ENCODE measurements at places on chromosomes 1 and 21. TPM values are rescaled to one million over a fixed set of nuclear protein-coding genes. Genes with fewer than 3 reads are reported as not detected.
A peak's percentile ranks its signal among the peaks of the same experiment; 100 is the strongest.

GREM2 gene
- 0.74 TPM for total RNA-seq

LRRC38 gene
- not detected for total RNA-seq

VASH2 gene
- total RNA-seq, result 1.6 TPM

MSH4 gene
- total RNA-seq, result 0.65 TPM

LAPTM5 gene
- 544 TPM for total RNA-seq

DNA sequence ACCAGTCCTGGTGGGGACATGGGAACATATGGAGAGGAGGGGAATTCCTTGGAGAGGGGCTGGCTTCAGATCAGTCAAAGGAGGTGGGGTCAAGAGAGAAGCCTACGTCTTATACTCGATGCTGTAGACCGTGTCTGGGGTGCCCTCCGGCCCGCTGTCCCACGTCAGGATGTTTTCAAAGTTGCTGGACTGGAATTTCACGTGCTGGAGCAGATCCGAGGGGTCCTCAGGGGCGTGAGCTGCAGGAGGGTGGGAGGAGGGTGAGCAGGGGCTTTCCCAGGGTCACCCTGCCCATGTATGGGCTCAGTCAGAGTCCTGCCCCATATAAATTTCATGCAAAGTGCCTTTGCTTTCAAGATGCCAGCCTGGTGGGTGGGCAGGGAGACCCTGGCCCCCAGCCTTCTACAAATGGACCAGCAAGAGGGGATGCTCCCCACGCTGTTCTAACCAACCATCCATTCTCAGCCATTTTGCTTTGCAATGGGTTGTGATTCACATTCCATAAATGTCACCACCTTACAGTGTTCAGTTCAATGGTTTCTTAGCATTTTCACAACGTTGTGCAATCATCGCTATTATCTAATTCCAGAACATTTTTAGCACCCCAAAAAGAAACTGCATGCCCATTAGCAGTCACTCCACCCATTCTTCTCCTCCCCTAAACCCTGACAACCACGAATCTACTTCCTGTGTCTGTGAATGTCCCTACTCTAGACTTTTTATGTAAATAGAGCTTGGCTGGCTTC, 4.3 kb downstream of the IL22RA1 start:
- no peak for DNase-seq

- DNase-seq, result peak; percentile 87
Observed at GRCh38 chr1:210292231-210292871, 36.4 kb upstream of the HHAT start.

DNA sequence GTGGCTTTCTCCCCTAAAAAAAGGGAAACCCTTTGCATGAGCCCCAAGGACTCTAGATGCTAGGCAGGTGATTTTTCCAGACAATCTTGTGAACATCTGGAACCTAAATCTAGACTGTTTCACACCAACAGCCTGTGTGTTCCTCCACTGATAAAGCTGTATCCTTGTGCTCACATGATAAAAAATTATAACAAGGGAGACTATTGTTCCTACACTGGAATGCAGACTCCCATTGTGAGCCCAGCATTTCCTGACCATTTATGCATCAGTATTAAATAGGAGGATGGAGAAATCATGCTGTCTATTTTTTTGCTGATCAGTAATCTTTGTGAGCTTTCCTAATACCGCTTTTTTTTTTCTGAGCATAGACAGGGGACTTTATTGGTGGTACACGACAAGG, 52.5 kb downstream of the ZNF697 start:
- DNase-seq, result no peak

- DNase-seq, result no peak
Observed at GRCh38 chr1:179178183-179178582, 51.3 kb downstream of the ABL2 start.

DNA sequence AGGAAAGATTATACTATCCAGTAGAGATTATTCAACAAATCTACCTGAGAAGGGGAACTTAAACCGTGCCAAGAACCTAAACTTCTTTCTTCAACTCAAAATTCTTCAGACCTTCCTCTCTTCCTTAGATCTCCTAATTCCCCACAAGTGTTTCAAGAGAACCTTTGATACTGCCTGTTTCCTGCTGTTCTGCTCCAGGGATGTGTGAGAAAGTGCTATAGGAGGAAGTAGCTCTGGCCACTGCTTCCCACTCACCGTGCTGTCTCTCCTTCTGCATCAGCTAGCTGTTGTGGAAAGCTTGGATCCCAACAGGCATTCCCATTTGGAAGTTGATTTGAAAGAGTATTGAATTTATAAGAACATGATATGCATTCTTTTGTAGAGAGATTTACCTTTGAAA, 4.5 kb upstream of the NOS1AP start:
- DNase-seq, result no peak

GRCh38 chr1:47720111-47720510, 277.1 kb downstream of the TRABD2B start:
- DNase-seq, result no peak

- DNase-seq, result no peak
Observed at GRCh38 chr1:232459826-232460225, 170.1 kb downstream of the SIPA1L2 start.

DNA sequence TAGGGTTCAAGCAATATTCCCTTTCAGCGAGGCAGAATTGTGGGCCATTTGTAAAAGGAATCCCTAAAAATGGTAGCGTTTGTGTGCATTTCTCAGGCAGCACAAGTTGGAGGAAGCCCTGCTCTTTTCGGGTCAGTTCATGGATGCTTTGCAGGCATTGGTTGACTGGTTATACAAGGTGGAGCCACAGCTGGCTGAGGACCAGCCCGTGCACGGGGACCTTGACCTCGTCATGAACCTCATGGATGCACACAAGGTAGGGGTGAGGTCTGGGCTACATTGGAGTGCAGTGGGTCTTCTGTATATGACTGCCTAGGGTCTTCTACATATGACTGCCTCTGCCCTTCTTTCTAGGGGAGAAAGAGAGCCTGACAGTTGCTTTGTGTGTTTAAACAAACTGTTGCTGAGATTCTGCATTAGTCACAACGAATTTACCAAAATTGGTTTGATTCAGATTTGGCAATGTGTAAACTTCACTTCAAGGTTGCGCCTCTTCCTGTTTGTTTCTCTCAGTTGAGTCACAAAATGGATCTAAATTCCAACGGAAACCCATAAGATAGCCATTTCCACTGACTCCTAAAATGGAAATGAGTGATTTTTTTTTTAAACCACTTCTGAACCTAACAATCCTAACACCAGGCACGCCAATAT, 40.4 kb upstream of the BMP8A start:
- DNase-seq, result no peak

- no peak for DNase-seq
Observed at GRCh38 chr1:212302745-212303383, 17.7 kb downstream of the PPP2R5A start.

DNA sequence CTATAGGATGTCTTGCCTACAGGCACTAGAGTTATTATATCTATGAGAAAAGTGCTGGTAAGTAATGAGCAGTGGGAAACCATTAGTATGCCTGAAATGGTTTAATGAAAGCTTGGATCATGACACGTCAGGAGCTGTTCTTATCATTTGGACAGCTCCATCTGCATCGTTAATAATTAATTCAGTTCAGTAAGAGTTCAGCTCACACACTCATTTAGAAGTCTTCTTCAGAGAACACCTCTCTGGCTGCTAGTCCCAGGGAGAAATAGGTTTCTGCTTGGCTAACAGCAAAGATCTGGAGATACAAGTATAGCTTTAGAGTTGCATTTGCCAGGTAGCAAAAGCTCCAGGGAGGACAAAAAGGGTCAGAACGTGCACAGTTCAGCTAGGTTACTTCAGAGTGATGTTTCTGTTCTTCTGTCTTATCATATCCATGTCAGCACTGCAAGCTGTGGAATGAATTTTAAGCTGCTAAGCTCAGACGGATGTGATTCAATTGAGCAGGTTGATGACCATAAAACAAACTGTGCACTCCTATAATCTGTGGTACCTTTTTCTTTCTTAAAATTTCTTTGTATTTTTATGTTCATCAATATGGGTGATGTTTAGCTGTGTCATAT, 173.6 kb downstream of the ADGRL2 start:
- DNase-seq, result no peak

GRCh38 chr1:51464828-51465227, 54.2 kb downstream of the EPS15 start:
- DNase-seq, result no peak

- DNase-seq, result peak; percentile 77
Observed at GRCh38 chr1:27360159-27361043, 6.4 kb downstream of the MAP3K6 start.

DNA sequence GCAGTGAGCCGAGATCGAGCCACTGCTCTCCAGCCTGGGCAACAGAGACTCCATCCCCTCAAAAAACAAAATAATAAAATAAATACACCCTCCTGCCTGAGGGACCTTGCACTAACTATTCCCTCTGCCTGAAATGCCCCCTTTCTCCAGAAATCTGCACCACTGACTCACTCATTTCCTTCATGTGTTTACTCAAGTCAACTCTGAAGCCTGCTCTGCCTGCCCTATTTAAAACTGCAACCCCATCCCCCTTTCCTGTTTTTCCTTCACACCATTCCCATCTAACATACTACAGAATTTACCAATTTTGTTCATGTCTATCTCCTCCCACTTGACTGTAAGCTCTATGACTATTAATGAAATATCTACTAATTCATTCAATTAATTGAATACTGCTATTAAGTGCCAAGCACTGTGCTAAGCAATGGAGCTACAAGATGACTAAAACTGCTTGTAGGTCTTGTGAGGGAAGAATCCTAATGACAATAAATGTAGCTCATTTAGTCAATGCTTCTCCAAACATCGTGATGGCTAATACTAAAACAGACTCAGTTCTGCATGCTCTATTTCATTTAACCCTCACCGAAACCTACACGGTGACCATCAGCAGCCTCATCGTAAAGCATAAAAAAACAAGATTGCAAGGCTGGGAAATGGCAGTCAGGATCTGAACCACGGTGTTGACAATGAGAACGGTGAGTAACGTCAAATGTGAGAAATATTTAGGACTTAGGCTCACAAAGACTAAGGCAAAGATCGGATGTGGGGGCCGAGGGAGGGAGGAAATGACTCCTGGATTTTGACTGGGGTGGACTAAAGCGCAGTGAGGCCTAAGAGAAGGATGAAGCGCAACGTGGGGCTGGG, 749 bp upstream of the TMEM39B start:
- DNase-seq, result no peak

GRCh38 chr1:44239331-44239960, 26.2 kb downstream of the DMAP1 start:
- peak; percentile 39 for DNase-seq

GRCh38 chr1:19710825-19711611, 46.3 kb downstream of the HTR6 start:
- no peak for DNase-seq

- no peak for DNase-seq
Observed at GRCh38 chr1:71074681-71075080, 6.2 kb downstream of the ZRANB2 start.

- DNase-seq, result no peak
Observed at GRCh38 chr21:34004974-34005373, 68.4 kb upstream of the MRPS6 start.

DNA sequence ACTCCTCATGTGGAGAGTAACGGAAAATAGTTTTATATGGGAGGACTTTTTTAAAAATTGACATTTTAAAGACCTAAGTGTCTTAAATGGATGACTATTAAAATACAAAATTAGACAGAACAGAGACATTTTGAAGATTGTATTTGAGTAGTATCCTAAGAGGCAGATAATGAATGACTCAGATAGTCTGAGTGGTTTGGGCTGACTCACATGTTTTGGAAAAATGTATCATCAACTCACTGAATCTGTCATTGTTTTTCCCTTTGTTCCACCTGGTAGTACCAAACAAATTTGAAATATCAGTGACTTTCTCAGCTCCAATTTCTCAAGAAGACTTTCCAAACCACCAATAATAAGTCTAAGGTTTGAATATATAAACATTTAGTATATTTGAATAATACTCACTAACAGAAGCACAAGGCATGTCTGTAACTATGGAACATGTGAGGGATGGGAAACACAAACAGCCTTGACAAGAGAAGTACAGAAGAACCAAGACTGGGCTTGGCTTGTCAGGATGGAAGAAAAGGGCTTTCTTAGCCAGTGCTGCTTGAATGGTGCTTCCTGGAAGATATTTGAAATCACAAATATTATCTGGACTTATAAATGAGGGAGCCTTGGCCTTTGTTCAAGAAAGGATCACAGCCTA, 90.6 kb downstream of the SGIP1 start:
- no peak for DNase-seq

Measured in lower lobe of right lung (tissue), 2 donors.